ENCODE measurements at places on chromosomes 2 and 18. TPM values are rescaled to one million over a fixed set of nuclear protein-coding genes. Genes with fewer than 3 reads are reported as not detected.

The KIF3C gene
- 42.8 TPM for total RNA-seq

The LINC00305 gene
- total RNA-seq: not detected

The PAIP2B gene
- total RNA-seq: 0.23 TPM

The SLC14A1 gene
- total RNA-seq: not detected

The ANKRD30BL gene
- total RNA-seq: not detected

The DYNC2LI1 gene
- total RNA-seq: 17.0 TPM

The GAL3ST2 gene
- total RNA-seq: 0.22 TPM
